Psoas muscle (tissue), 8 donors: ENCODE measurements at places on chromosomes 16 and 17. TPM values are rescaled to one million over a fixed set of nuclear protein-coding genes. Genes with fewer than 3 reads are reported as not detected.

GRCh38 chr17:41012326-41013120 lies 3.6 kb upstream of the KRTAP3-1 start:
- no peak for DNase-seq

DNA sequence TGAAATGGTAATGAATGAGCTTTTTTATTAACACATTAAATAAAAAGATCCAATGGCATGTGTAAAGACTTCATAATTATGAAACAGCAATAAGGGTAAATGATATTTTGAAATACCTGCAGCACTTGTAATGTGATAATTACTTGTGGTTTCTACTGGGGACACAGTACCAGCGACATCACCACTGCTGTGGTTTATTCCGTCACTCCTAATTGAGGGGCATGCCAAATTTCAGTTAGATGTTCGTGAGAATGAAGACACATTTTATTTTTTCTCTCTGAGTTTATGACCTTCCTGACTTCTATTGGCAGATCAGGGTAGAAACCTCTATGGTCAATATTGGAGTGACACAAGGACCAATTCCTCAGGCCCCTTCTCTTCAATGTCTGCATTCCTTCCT lies 131.9 kb upstream of the XYLT1 start:
- DNase-seq = no peak

DNA sequence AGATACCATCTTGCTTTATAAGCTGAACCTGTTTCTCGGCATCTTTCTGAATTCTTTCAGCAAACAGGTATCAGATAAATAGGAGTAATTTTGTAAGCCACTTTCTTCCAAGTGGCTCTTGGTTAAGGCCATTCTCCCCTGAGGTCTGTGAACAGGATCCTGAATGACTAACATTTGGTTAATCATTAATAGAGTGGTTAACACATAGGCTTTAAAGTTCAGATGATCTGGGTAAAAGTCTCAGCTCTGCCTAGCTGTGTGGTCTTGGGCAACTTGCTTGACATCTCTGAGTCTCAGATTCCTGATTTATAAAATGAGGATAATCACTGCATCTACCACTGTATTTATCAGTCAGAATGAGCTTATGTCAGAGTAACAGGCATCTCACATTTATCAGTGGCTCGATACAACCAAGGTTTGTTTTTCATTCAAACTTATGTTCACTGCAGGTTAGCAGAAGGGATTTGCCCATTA lies 44.4 kb upstream of the ANKFN1 start:
- DNase-seq = no peak

DNA sequence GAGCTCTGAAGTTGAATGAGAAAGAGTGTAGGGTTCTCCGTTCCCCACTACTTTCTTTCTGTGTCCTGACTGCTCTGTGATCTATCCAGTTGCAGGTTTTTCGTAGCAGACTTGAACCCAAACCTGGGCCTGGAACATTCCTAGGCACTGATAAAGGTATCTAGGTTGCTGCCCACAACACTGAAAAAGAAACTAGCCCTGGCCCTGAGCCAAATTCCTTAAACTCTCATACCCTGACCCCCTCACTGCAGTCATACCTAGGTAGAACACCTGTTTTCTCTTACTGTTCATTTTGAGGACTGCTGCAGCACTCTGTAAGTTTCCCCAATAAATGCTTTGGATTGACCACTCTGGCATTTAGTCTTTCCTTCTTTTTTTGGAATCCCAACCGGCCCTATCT lies 5.4 kb downstream of the HYDIN start:
- no peak for DNase-seq

Gene PRAC2
- not detected for polyA plus RNA-seq

Gene MYO15A
- polyA plus RNA-seq = 0.44 TPM
